ENCODE measurements at places on chromosomes 11 and 22.

DNA sequence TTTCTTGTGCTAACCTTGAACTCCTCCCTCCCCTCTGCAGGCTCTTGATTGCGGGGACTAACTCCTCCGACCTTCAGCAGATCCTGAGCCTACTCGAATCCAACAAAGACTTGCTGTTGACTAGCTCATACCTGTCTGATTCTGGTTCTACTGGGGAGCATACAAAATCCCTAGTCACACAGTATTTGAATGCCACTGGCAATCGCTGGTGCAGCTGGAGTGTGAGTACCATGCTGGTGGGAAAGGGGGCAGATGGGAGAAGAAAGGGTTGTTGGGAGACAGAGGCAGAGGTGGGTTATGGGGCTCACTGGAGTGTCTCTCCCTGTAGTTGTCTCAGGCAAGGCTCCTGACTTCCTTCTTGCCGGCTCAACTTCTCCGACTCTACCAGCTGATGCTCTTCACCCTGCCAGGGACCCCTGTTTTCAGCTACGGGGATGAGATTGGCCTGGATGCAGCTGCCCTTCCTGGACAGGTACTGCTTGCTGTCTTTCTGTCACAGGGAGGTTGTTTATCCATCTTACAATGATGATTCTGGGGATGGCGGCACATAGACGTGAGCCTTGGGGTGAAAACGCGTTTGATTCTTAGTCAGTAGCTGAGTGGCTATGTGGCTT lies 4.5 kb downstream of the SLC3A2 start:
- no peak for DNase-seq

DNA sequence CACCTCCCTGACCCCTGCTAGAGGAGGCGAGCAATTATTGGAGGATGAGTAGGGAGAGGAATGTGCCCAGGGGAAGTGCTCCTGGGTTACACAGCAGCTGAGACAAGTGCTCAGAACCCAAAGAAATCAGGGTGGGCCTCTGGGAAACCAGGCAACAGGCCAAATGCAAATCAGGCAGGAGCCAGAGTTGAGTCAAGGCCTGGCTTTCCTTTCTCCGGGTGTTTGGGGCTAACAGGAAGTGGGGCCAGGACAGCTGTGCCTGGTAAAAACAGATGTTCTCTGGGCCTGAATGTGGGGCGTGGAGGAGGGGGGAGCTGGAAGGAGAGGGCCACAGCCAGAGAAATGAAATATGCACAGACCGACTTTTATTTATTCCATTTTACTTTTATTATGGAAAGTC lies 22.0 kb downstream of the MFNG start:
- DNase-seq, result no peak

DNA sequence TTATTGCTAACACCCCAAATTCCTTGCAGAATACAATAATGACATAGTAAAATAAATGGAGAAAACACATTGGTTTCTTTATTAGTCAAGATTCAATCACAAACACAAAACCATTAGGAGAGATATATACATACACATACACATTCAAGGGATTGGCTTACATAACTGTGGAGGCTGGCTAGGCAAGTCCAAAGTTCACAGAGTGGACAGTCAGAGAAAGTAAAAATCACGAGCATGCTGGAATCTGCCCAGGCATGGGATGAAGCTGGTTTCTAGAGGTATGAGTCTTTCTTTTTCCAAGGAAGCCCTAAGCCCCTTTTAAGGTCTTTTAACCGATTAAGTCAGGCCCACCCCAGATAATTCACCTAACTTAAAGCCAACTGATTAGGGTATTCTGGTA lies 13.6 kb upstream of the OR56B1 start:
- no peak for DNase-seq

- no peak for DNase-seq
These were observed 90.1 kb downstream of the MPPED1 start for GRCh38 chr22:43501878-43502277.

- DNase-seq, result peak; percentile 62
These were observed 9.3 kb upstream of the CEP295 start for GRCh38 chr11:93652161-93652597.

DNA sequence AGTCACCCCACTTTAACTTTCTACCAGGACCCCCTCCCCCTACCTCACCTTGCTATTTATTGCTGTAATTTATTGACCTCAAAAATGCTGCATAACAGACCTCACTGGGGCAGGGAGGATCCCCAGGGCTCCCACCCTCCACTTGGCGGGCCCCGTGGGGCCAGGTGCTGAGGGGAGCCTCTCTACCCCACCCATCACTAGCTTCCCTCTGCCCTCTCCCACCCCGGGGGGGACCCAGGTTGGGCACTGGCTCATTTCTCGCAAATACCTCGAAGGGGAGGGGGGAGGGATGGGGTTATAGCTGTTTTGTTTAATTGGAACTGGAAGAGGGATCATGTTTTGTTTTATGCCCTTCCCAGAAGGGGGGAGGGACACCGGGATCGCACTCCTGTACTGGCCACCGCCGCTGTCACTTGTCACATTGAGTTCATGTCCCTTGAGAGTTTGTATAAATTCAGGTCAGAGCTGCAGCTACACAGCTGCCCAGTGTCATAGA lies 16.3 kb upstream of the TMEM191C start:
- no peak for DNase-seq

DNA sequence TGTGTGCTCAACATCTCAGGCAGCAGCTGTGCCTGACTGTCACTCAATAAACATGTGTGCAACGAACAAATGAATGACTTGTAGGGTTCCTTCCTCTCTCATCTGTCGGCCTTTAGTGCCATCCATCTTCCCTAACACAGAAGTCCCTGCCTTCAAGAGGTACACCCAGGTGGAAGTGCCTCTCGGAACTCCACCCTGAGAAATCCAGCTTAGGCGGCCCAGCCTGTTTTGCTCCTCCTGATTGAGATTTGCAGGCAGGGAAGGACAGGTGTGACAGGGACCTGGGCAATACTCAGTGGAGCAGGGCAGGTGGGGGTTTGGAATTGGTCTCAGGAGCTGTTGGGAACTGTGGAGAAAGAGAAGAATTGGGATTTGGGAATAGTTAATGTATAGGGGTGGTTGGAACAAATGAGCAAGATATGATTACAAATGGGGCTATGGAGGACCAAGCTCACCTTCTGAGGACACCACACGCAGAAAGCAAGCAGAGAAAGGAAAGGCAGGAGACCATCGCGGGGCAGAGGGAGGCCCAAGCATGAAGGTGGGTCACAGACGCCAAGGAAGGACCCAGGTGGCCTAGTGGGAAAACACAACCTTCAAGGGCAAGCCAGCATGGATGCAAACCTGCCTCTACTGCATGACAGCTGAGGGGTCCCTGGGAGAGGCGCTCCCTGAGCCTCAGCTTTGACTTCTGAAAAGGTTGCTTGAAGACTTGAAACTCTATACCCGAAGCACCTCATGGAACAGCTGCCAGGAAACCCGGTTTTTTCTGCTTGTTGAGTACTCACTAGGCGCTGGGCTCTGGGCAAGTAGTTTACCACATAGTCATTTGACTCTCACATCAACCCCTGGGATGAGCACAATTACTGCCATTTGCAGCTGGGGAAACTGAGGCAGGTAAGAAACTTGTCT lies 40.9 kb upstream of the ANO1 start:
- DNase-seq, result no peak

DNA sequence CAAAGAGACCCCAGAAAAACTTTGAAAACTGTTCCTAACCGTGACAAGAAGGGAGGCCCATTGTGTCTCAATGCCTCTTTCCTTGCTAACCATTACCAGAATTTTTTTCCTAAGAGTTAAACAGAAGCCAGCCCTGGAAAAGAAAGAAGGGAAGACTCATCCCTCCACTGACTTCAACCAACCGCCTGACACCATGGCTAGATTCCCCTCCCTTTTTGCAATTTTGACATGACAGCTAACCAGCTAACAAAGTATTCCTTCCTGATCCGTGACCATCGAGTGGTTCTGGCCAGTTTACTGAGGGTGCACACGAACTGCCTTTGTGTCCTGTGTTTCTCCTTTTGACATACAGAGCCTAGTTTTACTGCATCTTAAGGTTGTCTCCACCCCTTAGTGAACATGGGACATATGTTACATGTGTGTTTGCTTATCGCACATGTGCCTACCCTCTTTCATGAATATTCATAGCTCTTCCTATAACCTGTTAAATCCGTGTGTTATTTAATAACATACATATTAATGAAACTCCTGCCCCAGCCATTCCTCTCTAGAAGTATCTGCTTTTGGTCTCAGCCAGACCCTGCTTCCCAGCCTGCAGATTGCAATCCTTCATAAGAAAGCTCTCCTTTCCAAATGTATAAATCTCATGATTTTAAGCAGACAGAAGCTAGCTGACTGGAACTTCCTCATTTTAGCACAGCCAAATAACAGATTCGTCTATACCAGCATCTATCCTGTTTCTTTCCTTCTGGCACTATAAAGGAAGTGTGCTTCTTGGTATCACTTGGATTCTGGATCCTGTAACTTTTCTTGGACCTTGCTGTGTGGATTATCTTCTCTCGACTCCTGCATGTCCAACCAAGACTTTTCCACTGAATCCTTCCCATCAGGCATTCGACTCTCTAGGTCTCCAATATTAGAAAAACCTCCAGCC lies 37.8 kb downstream of the RASSF10 start:
- no peak for DNase-seq

DNA sequence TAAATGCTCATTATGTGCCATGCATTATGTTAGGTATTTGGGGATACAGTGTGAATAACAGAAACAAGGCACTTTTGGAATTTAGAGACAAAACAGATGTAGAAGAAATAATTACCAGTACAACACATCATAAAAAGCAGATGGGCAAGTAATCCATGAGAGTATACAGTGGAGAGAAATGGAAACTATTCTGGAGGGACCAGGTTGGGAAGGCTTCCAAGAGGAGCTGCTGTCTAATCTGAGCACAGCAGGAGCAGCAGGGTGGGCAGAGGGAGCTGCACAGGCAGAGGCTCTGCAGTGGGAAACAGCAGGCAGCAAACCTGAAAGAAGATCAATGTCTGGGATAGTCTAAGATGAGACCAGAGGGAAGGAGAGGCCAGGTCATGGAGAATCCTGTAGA lies 268.7 kb upstream of the CCDC90B start:
- no peak for DNase-seq

DNA sequence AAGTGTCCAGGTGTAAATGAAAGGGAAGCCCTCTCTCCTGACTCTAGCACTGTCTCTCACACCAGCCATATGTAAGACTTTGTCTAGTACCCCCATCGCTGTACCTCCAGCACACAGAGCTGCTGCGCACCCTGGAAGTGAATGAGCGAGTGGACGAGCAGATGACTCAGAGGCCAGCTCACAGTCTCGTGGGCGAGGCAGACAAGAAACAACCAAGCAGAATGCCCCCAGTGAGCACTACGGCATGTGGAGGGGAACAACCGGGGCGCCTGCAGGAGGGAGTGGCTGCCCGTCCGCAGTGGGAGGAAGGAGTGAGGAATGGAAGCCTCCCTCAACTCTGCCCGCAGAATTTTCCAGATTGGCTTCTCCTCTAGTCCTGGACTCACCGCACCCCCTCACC lies 46.4 kb downstream of the MCM5 start:
- DNase-seq, result peak; percentile 86

- no peak for DNase-seq
These were observed 22.9 kb upstream of the CCDC188 start for GRCh38 chr22:20173772-20174171.

DNA sequence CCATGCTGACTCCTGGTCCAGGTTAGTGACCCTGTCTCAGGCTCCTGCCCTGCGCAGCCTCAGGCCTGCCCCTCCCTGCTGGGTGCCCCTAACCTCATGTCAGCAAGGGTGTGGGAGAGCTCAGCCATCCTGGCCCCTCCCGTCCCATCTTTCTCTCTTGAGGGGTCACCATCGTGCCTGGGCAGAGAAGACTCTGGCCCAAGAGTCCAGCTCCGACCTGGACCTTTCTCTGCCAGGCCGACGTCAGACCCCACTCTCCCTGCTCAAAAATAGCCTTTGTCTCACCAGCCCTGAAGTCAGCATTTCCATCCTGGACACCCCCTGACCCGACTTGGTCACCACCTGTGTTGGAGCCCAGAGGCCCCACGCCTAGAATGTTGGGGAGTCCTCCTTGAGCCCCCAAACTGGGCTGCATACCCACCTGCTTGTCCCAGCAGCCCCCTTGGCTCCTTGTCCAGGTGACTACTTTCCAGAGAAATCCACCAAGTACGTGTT lies 4.9 kb downstream of the SCGB1C1 start:
- DNase-seq, result no peak

- DNase-seq, result peak; percentile 73
These were observed 93.8 kb upstream of the BLID start for GRCh38 chr11:122209619-122210366.

GRCh38 chr11:63838678-63839507 lies at the start of gene MARK2:
MARK2 (plus strand) TSS chr11:63839110; CDS start chr11:63839507, 397 bp downstream.
- peak; percentile 96 for DNase-seq

DNA sequence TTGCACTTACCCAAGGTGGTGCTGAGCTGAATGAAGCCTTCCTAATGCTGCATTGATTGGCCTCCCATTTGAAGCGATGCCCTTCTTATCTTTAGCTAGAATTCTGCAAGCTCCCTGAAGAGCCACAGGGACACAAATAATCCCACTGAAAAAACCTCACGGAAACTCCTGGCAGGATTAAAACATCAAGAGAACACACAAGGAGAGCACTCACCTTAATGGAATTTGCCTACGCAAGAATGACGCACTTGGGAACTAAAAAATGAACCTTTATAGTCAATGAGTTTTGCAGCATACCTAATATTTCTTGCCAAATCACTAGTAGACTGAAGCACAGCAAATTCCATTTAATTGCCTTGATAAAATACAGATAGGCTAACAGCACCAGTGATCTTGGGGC lies 232.8 kb upstream of the UBASH3B start:
- peak; percentile 35 for DNase-seq

DNA sequence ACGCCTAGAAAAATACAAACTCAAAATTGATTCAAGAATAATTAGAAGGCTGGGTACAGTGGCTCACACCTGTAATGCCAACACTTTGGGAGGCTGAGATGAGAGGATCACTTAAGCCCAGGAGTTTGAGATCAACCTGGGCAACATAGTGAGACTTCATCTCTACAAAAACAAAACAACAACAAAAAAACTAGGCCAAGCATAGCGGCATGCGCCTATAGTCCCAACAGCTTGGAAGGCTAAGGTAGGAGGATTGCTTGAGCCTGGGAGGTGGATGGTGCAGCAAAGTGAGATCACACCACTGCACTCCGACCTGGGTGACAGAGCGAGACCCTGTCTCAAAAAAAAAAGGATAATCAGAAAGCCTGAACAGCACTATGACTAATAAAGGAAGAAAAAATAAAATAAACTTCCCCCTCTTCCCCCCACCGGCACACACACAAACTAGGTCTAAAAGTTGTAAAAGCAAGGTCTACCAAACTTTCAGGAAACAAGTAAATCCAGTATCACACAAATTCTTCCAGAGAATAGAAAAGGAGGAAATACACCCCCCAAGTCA lies 35.8 kb downstream of the RRAS2 start:
- no peak for DNase-seq

- no peak for DNase-seq
These were observed 45.8 kb upstream of the CHKA start for GRCh38 chr11:68166969-68167368.

GRCh38 chr11:111911563-111912401 lies at the start of gene CRYAB:
CRYAB (minus strand) TSS chr11:111911770; CDS start chr11:111911724, 46 bp downstream.
- peak; percentile 94 for DNase-seq

GRCh38 chr11:2327032-2327431 lies 25.2 kb downstream of the TSPAN32 start:
- no peak for DNase-seq

- DNase-seq, result no peak
These were observed 110.7 kb upstream of the E2F8 start for GRCh38 chr11:19351426-19351825.

GRCh38 chr22:49621601-49622210 lies 206.0 kb downstream of the BRD1 start:
- DNase-seq, result no peak

Measured in HFFc6 (cell line).